AG10803 (cell line): ENCODE measurements at places on chromosomes 5 and 9.

GRCh38 chr9:15271403-15271802, 35.6 kb downstream of the TTC39B start:
- DNase-seq, result no peak

DNA sequence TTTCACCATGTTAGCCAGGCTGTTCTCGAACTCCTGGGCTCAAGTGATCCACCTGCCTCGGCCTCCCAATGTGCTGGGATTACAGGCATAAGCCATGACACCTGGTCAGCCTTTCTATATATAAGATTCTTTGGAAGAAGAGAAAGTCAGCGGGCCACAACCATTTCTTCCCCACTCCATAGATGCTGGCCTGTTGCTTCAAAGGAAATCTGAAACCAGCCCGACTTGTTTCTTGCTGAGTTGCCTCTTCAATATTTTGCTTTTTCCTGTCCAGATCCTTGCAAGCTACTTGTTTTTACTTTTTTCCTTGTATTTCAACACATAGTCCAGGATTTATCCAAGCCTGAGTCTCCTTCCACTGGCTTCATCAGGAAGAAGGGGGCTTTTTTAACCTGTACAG, 219.5 kb downstream of the CDK5RAP2 start:
- DNase-seq, result no peak

DNA sequence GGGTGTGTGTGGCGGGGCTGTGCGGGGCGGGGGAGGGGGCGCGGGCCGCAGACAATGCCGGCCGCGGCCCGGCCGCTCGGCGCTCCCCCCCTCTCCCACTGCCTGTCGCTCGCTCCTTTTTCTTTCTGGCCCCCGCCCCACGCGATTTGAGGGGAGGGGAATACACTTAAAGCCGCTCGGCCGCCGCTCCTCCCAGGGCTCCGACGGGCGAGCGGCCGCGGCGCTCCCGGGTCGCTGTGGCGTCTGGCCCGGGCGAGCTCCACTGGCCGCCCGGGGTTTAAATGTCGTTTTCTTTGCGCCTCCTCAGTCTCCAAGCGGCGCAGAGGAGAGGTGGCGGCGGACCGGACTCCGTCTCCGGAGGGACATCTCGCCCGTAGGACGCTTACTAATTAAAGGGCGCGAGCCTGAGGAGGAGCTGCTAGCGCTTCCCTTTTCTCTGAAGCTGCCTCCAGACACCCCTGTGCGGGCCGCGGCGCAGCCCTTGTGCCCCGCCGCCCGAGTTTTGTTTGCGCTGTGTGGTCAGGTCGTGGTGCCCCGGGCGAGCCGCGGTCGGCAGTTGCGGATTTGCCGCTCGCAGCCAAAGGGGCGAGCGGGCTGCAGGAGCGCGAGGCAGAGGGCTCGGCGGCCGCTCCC, 1.4 kb downstream of the ZSWIM6 start:
- DNase-seq, result peak; percentile 32

DNA sequence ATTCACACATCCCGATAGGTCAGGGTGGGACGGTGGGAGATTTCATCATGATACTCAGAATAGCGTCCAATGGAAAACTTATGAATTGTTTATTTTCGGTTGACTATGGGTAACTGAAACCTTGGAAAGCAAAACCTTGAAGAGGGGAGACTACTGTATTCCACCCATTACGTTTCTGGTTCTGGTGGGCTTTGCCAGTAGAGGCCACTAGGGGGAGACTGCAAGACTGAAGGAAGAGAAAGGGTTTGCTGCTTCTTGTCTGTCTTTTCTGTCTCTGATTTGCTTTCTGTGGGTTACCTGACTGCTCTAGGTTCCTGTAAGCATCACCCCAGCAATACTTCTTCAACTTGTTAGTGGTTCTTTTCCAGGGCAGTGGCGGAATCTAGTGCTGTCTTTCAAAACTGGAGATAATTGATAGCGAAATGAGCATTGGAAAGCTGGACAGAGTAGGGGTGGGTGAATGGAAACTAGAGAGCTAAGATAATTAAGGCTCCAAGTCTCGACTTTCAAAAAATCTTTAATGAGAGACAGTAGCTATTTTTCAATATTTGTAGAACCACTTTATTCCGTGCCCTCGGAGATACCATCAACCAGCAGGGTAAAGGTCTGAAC, 27.0 kb downstream of the GRIN3A start:
- DNase-seq, result peak; percentile 4

GRCh38 chr5:179119415-179120170, 59.4 kb downstream of the ZNF354C start:
- DNase-seq, result no peak

GRCh38 chr5:14830210-14831005, 41.2 kb downstream of the ANKH start:
- no peak for DNase-seq

GRCh38 chr5:117837786-117838185, 1150.6 kb downstream of the DTWD2 start:
- DNase-seq, result no peak

- no peak for DNase-seq
Observed at GRCh38 chr5:167684251-167684650, 607.2 kb upstream of the WWC1 start.

- peak; percentile 50 for DNase-seq
Observed at GRCh38 chr9:127450243-127450760, 904 bp downstream of the RPL12 start.

- DNase-seq, result peak; percentile 52
Observed at GRCh38 chr9:13845460-13845859, 468.5 kb downstream of the NFIB start.

DNA sequence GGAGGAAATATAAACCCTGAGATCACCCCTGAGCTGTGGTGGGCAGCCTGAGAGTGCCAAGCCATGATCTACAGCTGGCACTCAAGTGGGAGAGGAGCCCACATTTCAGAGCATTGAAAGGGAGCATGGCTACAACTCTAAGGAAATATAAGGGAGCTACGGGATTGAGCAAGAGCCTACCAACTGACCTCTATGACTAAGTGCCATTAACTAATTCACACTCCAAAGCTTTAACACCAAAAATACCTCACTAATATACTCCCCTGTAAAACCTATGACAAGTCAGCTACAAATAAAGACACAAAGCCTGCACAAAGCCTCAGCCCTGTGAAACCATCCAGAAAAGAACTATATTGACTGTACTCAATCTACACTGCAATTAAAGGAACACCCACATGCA, 286.8 kb upstream of the RPS23 start:
- DNase-seq, result no peak

GRCh38 chr5:124103671-124104070, 591.7 kb downstream of the CSNK1G3 start:
- no peak for DNase-seq

GRCh38 chr5:58447226-58447625, 12.7 kb downstream of the PLK2 start:
- DNase-seq, result peak; percentile 50

GRCh38 chr9:134496413-134497282, 145.0 kb upstream of the COL5A1 start:
- DNase-seq, result peak; percentile 94

GRCh38 chr9:1100945-1101344, 50.8 kb downstream of the DMRT2 start:
- peak; percentile 45 for DNase-seq

- DNase-seq, result no peak
Observed at GRCh38 chr9:87567571-87567970, 69.9 kb downstream of the DAPK1 start.

DNA sequence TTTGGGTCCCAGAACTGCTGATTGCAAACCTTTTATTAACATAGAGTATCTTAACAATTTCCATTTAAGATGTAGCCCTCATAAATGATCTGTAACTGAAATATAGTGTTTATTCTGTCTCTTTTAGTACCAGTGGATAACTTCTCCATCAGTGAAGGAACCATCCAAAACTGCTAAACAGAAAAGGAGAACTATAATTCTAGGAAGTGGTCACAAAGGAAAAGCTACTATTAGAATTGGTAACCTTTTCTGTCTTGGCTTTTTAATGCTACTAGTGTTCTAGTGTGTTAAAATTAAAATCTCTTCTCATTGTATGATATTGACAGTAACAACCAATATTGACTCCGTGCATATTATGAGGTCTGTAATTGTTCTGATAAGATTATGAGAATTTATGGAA, 12.8 kb downstream of the CEP78 start:
- DNase-seq, result no peak

DNA sequence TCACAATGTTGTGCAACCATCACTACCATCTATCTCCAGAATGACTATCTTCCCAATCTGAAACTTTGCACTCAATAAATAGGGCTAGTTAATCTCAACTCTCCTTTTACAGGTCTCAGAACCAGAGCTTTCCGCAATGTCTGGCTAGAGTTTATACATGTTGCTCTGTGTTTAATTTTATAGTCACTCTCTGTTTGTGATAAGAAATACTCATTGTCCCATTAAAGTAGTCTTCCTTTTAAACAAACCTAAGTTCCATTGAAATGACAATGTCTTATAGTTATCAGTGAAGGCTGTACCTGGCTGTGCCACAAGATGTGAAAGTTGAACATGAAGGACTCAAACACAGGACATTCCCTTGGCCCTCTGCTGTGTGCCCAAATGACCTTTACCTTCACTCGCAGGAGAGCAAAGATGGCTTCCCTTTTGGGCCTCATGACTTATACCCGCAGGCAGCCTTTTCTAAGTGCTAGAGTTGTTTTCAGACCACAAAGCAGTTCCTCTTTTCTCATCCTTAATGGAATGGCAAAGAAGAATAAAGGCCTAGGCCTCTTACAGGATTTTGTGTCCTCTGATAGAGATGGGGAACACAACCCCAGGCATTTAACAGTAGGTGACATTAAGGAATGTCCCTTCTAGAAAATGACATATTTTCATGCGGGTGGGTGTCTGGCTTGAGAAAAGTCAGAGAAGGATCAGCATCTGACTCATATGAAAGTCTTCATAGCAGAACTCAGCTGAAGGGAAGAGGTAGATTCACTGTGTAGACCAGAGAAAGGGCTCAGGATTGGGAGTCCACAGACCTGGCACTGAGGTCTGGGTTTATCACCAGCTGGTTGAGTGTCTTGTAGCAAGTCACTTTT, 69.6 kb upstream of the ATP10B start:
- no peak for DNase-seq

GRCh38 chr9:98318041-98318790, 62.8 kb upstream of the TBC1D2 start:
- DNase-seq, result no peak

DNA sequence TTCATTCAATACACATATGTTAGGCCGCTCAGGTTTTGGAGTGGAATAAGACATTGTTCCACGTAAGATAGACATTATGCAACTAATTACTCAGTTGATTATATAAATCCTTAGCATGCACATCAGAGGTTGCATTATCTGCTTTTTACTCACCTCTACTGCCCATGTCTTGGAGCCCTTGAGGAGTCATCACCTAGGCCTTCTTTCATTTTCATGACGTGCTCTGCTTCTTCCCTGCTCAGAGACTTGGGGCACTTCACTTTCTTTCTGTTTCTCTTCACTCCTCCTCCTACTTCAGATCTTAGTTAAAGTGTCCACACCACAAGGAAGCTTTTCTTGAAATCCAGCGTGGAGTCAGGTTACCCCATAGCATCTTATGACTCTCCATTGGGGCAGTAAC, 241.1 kb downstream of the TLR4 start:
- no peak for DNase-seq

DNA sequence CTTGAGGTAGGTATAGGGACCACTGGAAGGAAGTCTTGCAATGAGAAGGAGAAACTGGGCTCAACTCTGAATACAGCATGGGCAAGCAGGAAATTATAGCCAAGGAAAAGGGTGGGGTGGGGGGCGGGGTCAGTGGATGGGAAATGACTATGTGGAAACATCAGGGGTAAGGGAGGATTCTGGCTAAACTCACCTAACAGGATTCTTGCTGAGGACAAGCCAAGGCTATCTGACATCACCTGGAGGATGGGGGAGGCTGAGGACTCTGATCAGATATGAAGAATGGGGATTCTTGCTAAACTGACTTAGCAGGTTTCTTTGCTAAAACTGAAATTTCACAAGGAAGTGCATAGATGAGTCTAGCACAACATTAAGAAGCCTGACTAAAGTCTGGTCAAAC, 40.8 kb downstream of the CTSL start:
- DNase-seq, result no peak

- DNase-seq, result no peak
Observed at GRCh38 chr5:154949781-154950180, 8.9 kb downstream of the MRPL22 start.

- peak; percentile 81 for DNase-seq
Observed at GRCh38 chr5:79936002-79936645, 54.9 kb downstream of the MTX3 start.

DNA sequence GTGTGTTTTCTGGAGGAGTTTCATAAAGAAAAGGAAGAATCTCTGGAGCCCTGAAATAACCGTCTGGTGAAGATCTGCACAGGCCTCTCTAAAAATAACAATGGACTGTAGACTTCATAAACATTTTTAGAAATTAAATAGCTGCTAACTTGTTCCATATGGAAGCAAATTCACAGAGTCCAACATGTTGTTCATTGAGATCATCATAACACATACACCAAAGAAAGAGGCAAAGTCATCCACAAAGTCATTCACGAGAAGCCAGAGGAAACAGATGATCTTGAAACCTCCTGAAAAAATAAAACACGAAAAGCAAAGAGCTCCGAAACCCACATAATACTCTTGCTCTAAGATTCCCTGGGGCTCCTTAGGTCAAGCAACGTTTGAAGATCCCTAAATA, 347.8 kb downstream of the EFNA5 start:
- DNase-seq, result peak; percentile 26

DNA sequence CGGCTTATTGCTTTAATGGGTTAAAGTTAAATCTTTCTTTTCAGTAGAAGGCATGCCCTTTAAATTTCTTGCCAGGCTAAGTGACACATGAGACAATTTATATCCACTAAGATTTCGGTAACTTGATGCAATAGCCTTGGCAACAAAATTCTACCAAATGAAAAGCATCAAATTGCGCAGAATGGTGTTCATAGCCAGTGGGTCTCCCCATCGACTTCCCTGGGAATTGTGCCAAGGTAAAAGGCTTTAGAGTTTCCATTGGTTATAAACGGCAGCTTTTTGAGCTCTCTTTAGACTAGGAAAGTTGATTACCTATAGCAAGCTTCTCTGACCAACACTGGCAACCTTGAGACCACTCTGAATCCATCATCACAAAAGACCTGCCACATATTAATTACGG, 358.4 kb downstream of the ARRDC3 start:
- no peak for DNase-seq

GRCh38 chr5:153774686-153775085, 264.0 kb downstream of the FAM114A2 start:
- no peak for DNase-seq

GRCh38 chr9:107496976-107497375, 7.4 kb upstream of the KLF4 start:
- no peak for DNase-seq

DNA sequence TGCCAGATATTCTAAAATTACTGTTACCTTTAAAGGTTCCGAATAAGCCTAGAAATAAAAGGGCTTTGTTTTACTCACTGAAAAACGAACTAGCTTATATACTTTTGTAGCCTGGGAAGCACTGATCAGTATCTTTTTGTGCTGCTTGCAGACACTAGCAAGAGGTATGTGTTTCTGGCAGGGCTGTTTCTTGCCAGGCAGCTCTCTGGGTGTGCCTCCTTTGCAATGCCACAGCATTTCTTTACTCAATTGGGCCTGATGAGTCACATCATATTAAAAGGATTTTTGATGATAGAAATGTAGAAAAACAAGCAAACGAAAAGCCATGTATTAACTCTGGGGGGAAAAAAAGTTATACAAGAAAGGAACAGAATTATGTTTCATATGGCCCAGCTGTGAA, 35.6 kb downstream of the CD180 start:
- DNase-seq, result peak; percentile 80

GRCh38 chr9:91775011-91775707, 174.9 kb downstream of the ROR2 start:
- DNase-seq, result peak; percentile 47
